ENCODE measurements at places on chromosomes 3 and 15.

DNA sequence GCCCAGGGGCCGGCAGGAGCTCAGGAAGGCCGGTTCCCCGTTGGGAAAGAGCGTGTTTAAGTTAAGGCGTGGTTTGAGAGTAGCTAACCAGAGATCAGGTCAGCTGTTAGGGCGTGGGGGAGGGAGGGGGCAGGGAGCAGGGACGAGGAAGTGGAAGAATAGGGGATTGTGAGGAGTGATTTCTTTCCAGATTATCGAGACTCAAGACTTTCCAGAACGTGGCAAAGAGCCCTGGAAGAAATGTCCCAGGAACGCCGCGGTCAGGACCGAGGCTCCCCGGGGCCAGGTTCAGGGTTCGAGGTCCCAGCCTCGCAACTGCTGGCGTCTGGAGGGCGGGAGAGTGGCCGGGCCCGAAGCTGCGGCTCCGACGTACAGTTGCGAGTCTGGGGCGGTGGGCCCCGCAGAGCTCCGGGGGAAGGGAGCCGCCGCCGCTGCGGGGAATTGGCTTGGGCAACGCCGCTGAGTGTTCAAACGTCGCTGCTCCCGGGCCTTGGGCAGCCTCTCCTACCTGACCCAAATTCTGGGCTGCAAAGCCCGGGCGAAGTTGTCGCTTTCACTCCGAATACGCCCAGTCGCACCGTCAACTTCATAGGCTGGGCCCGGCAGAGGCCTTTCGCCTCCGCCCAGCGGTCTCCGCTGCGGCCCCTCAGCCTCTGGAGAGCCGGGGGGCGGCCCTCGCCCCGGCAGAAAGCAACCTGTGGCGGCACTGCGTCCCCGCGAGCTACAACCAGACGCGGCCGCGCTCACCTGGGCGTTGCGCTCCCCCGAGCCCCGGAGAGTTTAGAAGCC, 9.5 kb downstream of the ISL2 start:
- DNase-seq, result no peak

DNA sequence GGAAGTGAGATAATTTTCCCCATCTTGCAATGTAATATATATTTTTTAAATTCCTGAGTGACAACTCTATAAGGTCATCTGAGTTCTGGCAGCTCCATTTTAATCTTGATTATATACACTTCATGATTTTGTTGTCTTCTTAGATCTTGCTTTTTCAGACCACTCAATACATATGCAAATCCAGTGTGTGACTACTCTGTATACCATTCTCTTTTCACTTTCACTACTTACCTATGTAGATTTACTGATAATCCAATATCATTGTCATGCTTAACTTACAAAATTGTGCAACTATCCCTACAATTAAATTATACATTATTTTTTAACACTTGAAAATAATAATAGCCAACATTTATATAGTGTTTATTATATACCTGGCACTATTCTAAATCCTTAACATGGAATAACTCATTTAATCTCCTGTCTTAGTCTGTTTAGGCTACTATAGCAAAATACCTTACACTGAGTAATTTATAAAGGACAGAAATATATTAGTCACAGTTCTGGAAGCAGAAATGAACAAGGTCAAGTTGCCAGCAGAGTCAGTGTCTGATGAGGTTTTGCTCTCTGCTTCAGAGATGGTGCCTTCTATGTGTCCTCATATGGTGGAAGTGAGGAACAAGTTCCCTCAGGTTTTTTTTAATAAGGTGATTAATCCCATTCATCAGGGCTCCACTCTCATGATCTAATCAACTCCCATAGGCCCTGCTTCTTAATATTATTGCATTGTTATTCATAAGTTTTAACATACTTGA, 338.5 kb downstream of the TUSC7 start:
- no peak for DNase-seq

GRCh38 chr15:80367094-80367493, 37.1 kb upstream of the ARNT2 start:
- no peak for DNase-seq

- DNase-seq, result no peak
Observed at GRCh38 chr3:117485841-117486240, 776.3 kb downstream of the TUSC7 start.

DNA sequence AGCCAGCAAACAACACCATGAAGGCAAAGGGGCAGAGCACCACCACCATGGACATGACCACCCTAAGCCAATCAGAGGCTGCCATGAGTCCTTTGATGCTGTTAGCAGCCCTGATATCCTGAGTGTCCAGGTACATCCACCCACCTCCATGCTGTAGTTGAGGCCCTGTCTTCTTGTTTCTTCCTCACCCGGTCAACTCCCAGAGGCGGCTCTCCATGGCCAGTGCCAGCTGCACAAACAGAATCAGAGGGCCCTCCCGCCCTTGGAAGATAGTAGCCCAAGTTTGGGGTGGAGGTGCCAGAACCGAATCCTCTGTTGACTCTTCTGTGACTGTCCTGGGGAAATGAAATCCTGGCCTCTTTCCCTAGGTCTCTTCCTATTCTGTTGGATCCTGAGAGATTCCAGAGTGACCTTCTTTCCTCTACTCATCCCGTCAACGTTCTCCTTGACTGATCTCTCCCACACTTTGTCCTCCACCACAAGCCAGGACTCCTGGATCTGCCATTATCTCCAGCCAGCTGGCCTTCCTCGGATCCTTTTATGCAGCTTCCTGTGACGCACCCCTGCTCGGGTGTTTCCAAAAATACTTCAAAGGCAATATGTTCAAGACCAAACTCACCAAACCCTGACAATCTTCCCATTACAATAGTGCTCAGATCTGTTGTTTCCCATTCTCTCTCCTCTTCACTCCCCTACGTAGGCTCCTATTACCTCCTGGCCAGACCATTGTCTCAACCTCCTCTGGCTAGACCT, 45.4 kb upstream of the DLG1 start:
- no peak for DNase-seq

DNA sequence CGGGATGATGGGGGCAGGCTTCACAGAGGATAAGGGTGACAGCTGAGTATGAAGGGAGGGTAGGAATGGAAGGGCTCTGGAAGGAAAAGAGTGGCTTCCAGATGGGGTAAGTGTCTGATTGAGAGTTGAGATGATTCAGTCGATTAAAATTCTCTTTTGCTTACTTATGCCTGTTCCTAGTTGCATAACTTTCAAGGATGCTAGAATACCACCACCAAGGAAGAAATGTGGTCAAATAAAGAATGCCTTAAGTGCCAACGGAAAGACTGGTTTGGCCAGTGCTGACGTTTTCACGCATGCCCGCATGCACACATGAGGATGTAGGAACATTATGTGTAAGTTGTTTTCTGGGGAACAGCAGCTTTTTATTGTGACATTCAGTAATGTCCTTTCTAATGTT, 263.4 kb upstream of the WNT5A start:
- no peak for DNase-seq

- no peak for DNase-seq
Observed at GRCh38 chr3:190034446-190034845, 86.3 kb downstream of the P3H2 start.

DNA sequence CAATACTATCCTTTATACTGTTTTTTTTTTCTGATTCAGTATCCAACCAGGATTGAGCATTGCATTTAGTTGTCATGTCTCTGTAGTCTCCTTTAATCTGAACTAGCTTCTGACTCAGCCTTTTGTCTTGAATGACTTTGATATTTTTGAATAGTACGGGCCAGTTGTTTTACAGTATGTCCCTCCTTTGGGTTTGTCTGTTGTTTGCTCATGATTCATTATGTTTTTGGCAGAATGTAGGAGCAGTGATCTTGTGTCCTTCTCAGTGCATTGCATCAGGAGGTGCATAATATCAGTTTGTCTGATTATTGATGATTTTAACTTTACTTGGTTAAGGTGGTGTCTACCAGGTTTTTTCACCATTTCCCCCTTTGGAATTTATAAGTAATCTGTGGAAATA, 20.5 kb downstream of the EXOG start:
- DNase-seq, result no peak

GRCh38 chr3:129485721-129486663, 42.4 kb upstream of the RHO start:
- no peak for DNase-seq

DNA sequence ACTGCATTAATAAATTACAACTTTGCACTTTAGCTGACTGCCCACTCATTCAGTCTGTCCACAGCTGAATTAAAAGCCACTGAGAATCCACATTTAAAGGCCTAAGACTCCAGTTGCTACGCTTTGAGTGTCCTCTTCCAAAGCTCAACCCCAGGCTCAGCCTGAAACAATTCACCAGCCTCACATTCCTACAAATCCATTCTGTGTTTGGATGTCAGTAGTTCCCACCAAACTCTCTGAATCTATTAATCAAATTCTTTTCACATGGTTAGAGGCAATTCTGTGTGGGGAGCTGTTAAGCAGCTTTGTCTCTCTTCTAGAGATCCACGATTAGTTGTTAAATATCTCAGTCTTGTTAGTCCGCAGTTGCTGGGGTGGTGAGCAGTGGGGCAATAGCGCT, 116.8 kb upstream of the UBE2E2 start:
- DNase-seq, result no peak

DNA sequence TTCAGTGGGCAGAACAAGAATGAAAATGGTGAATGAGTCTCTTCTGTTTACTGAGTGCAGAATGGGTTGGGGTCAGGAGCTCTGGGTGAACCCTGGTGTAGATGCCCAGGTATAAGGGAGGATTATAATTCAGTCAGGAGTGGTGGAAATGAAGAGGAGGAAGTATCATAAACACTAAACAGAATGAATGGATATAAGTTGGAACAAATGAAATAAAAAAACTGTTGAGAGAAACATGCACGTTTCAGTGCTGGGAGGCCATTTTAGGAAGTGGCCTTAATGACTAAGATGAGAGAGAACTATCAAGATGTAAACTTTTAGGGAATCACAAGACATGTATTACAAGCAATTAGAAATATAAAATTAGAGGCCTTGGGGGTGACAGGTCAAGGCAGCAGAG, 32.8 kb upstream of the LEKR1 start:
- DNase-seq, result no peak

- DNase-seq, result no peak
Observed at GRCh38 chr3:69751074-69751476, 11.8 kb downstream of the MITF start.

DNA sequence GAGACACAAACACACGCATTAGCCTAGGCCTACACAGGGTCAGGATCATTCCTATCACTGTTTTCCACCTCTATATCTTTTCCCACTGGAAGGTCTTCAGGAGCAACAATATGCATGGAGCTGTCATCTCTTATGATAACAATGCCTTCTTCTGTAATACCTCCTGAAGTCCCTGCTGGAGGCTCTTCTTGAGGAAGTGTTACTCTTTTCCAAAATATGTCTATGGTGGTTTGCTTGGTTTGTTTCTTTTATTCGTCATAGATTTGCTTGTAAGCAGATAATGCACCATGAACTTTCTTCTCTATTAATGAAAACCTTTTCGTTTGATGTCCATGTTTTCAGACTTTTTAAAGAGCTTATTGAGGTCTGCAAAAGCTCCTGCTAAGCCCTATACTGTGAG, 109.3 kb downstream of the GMPS start:
- no peak for DNase-seq

DNA sequence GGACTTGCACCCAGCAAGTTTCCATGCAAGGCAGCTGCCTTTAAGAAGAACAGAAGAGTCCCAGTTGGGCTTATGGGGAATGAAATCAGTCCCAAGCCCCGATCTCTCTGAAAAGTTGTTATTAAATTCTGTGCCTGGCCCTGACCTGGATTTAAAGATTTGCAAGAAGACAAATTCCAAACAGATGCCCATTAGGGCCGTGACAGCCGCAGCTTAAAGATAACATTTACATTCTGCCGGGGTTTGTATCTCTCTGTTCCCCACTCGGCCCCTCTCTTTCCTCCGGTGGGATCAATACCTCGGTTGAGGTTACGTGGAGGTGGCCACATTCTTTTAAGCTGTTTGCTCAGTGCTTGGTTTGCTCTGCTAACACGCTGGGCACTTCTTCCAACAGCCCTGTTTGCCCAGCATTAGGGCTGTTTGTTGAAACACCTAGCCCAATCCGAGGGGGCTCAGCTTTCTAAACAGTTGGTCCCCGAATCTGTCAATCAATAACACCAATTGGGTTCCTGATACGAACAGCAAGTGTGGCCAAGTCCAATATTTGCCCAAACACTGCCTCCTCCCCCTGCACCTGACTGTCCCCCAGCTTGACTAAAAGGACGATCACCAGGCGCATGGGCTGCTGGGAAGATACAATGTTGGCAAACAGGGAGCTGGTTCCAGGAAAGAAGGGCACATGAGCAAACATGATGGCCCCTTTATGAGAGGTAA, 108.6 kb downstream of the RPLP1 start:
- DNase-seq, result no peak

- DNase-seq, result no peak
Observed at GRCh38 chr3:58161435-58162398, 49.1 kb downstream of the DNASE1L3 start.

- DNase-seq, result no peak
Observed at GRCh38 chr3:149535333-149535685, 60.8 kb downstream of the TM4SF4 start.

DNA sequence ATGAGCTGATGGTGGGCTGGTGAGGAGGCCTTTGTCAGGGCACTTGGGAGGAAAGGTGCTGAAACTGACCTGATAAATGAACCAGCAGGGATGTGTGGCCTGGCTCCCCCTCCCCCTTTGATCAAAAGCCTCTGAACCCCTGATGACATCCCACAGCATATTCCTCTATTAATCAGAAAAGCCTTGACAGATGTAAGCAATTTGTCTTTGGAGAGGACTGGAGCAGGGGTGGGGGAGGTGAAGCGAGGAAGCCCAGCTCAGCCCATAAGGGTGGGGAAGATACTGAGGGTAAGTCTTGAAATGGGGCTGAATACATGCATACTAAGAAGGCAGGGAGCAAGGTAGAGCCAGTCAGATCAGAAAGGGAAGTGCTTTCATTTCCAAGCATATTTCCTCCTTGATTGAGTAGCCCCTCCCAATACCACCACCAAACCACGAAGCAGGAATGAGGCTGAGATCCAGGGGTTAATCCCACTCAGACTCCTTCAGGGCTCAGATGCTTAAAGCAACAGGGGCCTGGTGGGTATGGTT, 34.7 kb upstream of the MRPS22 start:
- no peak for DNase-seq

- no peak for DNase-seq
Observed at GRCh38 chr15:53911431-53911830, 66.8 kb upstream of the UNC13C start.

GRCh38 chr3:193943851-193944517, 192.0 kb upstream of the HES1 start:
- no peak for DNase-seq

- no peak for DNase-seq
Observed at GRCh38 chr15:67127331-67127664, 61.9 kb downstream of the SMAD3 start.

All from stimulated activated CD4-positive, alpha-beta T cell treated with anti-CD3 and anti-CD28 coated beads, Interleukin-15, amount 100 ng/mL, for 1 hour (primary cell).